CD4-positive, alpha-beta T cell treated with Interleukin-6 for 4 hours (primary cell): ENCODE measurements at places on chromosomes 6 and 20.

DNA sequence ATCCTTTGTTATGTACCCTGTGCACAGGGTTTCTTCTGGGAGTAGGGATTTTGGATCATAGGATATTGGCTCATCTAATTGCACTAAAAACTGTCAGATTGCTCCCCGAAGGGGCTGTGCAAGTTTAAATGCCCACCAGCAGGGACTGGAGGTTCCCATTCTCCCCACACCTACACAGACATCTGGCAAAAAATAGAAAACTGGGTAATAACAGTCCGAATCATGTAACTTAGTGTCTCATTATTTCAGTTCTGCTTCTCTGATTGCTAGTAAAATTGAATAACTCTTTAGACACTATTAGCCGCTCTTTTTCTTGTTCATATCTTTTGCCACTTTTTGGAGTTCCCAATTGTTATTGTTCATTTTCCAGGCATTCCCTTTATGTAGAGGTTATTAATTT, 5.3 kb downstream of the PSMF1 start:
- no peak for DNase-seq

DNA sequence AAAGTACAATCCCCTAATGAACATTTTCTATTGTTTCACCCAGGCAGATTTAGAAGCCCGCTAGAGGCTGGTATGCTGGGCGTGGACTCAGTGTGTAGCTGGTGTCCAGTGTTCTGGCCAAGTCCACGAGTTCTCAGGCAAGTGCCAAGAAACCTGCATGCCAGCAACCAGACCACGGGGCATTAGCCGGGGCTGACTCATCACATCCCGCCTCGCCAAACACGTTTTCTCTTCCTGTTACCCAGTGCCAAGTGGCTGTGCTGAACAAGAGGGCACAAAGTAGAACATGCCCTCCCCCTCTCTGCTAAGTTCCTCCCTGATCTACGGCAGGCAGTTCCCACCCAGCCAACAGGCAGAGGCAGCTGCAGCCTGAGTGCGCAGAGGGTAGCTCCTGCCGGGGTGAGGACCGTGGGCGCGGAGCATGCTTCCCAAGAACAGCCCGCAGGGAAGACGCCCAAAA, 29.6 kb downstream of the RAMACL start:
- peak; percentile 26 for DNase-seq

- no peak for DNase-seq
Measured at GRCh38 chr6:157361886-157362285, 19.1 kb upstream of the ZDHHC14 start.

- no peak for DNase-seq
Measured at GRCh38 chr6:148175550-148176188, 167.0 kb upstream of the SASH1 start.

DNA sequence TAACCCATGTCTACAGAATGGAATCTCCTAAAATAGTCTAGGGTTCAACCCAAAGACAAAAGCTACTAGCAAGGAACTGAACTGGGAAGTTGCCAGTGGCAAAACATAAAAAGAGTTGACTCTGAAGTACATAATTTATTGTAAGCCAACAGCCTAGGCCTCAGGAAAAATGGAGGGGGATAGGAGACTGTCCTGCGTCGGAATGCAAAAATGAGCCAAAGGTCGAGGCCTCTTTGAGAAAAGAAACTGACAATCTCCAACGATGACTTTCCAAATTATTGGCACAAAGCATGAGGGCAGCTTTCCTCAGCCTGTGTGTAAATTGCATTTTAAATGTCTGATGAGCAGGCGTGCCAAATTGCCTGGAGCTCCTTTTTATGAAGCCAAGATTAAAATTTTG, 2.1 kb downstream of the COL12A1 start:
- DNase-seq: no peak

DNA sequence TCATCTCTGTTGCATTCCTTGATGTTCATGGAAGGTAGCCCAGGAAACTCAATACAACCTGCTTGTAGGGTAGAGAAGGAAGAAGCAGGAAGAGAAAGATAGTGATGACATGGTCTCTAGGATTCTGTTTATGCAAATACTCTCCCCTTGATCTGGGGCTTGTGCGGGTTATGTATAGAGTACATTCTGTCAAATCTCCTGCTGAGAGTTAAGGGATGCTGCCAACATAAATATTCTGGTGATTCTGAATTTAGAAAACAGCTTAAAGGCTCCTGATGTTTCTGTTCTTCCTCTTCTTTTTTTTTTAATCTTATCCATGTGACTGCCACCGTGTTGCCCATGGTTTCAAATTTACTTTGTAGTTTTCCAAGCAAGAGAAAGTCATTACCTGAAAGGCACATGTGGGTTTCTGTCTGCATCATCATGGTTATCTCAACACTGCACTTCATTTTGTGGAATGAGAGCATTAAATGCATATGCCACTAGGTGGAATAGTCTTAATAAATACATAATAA, 150.6 kb downstream of the RPS12 start:
- no peak for DNase-seq

DNA sequence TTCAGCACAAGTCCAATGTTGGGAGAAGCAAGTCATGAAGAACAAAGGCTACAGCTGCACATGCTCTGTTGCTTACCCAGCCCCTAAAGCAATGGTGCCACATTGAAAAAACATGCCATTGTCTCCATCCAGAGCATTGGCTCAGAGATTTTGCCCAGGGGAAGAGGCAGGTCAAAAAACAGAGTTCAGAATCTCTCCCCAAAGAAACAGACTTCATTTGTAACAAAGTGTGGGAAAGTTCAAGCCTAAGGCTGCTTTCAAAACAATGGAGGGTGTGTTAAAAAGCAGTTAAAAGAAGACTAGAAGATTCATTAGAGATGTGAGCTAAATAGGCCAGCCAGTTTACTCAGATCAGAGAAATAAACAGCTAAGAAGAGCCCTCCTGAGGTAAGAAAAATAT, 63.6 kb downstream of the DZANK1 start:
- no peak for DNase-seq

GRCh38 chr20:33732166-33732970, 572 bp downstream of the ZNF341 start:
- DNase-seq: peak; percentile 86

DNA sequence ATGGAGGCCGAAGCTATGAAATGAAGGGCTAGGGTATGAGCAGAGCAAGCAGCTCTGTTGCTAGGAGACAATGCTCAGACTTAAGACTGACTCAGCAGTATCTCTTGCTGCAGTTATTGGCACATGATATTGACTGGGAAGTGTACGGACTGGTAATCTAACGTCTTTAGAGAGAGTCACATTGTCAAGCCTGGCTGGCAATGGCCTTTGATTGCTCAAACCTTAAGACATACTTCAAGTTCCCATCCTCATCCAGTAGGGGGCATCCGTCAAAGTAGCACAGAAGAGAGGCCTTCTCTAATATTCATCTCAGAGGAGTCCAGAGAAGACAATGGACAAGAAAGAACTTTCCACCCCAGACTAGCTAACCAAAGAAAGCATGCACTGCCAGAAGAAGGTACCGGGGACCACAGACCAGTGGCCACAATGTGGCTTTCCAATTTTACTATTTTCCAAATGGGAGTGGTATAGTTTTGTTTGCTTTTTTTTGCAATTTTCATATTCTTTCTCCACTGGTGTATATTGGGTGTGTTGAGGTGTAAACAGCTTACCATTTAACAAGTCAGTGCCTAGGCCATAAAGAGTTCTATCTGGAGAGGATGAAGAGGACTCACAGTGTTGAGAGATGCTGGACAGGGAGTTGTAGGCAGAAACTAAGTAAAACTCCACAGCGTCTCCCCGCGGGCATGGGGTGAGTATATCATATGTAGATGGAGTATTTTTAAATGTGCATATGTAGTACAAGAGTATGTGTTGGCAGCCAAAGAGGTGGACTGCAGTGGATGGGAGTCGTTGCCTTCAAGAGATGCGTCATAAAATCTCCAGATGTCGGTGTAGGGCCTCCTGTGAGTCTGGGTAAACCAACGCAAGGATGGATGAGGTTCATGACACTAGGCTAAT, 36.7 kb downstream of the LRFN2 start:
- peak; percentile 21 for DNase-seq

GRCh38 chr6:145629478-145629877, 105.8 kb downstream of the EPM2A start:
- no peak for DNase-seq

DNA sequence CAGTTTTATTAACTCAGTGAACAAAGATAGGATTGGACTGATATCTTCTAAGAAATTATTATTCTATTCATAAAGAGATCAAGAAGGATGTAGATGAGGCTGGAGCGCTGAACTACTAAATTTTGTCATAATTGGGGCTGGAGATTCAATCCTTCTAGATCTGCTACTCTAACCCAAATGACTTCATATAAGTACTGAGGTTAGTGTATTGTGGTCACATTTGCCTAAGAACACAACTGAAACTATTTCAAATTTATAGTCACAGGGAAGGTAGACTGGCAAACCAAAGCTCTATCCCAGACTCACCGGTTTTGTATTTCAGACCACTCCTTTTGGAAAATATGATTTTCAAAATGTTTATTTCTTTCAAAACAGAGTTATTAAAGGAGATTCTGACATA, 96.7 kb downstream of the BMP5 start:
- no peak for DNase-seq

DNA sequence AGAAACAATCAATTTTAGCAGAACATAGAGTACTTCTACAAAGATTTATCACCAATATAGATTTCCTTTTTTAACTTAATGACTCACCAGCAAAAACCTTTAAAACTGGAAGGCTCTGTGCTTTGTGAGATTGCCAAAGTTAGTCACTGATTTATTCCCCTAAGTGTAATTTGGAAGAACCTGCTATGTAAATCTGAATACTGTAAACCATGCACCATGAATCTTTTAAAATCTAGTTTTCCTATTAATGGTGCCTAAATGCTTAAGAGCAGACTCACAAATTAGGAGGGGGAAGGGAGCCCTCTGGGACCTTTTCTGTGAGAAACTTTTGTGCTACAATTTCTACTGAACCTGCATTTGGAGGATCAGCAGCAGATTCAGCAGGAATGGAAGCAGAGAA, 57.8 kb upstream of the PNRC1 start:
- DNase-seq: no peak

GRCh38 chr6:98946879-98947410, 801 bp downstream of the FBXL4 start:
- peak; percentile 63 for DNase-seq

DNA sequence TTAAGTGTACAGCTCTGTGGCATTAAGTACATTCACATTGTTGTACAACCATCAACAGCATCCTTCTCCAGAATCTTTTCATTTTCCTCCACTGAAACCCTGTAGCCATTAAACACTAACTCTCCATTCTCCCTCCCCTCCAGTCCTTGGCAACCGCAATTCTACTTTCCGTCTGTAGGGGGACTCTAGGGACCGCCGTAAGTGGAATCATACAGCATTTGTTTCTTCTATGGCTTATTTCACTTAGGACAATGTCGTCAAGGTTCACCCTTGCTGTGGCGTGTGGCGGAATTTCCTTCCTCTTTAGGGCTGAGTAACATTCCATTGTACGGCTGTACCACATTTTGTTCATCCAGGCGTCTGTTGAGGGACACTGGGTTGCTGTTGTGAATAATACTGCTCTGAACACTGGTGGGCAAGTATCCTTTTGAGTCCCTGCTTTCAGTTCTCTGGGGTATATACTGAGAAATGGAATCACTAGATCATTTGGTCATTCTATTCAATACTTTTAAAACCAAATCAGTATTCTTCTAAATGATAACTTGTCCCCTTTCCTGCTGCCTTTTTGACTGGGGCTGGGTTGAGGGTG, 50.7 kb downstream of the PPP1R3G start:
- DNase-seq: peak; percentile 28

DNA sequence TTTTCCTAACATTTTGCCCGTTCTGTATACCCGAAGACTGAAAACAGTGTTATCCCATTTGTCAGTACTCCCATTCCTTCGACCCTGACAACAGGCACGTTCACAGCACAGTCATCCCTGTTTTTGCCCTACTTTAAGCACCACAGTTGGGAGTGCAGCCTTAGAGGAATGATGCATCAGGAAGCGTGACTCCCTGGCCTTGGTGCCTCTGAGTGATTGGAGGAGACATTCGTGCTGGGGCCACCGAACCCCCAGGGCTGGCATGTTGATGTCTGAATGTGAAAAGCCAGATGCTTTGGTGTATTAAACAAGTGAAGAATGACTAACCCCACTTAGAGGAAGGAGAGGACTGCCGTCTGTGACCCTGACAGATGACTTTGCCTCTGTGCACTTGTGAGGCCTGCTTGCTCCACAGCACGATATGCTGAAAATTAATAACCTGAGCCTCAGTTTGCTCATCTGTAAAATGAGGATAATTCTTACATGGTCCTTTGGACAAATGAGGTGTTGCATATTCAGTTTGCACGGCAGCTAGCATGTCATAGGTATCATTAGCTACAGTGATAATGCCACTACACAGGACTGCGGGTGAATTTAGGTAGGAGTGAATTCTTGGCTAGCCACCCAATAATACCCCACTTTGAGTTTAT, 36.0 kb downstream of the STK35 start:
- no peak for DNase-seq

DNA sequence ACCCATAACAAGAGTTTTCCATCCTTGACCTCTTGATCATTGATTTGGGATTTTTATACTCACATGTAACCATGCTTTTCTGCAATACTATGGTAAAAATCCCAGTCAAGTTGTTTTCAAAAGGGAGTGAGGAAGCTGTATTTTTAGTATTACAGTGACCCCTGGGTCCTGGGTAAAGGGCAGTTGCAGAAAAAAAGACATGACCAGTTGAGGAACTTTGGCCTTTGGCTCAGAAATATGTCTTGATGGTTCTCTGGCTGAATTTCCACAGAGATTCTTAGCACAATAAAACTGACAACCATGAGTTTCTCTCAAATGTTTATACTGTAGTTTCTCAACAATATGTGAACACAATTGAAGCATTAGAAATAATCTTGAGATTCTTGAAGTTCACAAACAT, 28.6 kb upstream of the PRL start:
- DNase-seq: no peak

DNA sequence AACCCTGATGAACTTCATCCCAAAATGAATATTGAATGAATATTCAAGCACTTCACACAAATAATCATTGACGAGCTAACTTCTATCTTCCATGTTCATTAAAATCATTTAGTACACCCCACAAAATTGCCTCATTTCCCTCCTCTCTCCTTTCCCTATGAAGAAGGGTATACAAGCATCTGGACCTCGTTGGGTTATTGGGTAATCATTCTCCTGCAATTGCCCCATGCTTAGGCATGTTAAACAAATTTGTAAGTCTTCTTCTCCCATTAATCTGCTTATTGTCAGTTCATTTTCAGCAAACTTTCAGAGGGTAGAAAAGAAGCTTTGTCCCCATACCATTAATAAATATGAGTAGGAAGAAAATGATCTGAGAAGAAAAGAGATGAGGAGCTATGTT, 27.6 kb downstream of the PRKN start:
- DNase-seq: no peak

DNA sequence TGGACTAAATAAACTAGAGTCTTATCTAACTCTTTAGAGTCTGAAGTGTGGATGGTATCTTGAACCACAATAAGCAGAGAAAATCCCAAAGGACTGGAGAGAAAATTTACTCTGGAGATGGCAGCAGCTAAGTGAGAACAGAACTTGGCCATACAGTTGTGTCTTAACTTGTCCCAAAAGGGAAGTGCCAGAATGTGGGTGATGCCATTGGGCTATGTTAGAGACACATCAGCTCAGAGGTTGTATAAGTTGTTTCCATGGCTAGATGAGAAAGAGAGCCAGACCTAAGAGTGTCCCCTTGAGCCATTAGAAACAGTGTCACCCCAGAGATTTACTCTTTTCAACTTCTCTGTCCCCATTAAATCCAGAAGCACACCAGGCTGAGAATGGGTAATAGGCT, 36.2 kb downstream of the FOXO3 start:
- no peak for DNase-seq
